ENCODE measurements at places on chromosomes 12 and 14.
A peak's percentile ranks its signal among the peaks of the same experiment; 100 is the strongest.

DNA sequence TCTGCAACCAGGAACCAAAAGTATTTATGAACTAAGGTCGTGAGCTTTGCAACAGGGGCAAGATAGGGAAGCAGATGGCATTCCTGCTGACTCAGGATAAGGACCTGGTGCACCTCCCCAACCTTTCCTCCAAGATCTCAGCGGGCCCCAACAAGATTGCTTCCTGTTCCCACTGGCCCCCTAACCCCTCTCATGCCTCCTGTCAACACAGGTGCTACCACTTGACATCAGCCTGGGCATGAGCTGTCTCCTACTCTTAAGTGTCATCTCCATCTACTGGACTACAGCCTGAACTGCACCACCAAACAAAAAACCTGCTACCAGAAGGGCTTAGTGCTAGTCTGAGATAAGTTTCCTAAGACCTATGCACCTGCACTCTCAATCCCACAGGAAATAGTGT is 32.7 kb downstream of the MED6 start:
- DNase-seq = no peak

DNA sequence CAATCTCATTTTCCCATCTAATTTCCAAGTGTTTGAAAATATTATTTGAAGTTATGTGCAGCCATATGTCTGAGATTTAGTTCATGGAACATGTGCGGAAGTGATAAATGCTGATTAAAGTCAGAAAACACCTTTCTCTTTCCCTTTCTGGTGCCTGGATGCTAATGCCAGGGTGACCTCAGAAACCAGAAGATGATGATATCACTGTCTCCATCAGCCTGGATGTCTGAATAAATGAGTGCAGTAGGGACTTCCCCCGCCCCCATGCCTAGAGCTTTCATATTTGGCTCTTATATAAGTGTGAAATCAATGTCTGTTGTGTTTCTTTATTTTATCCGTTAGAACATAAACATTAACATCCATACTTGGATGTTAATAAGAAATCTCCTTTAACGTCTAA is 261.9 kb upstream of the LRIG3 start:
- DNase-seq = peak; percentile 19

DNA sequence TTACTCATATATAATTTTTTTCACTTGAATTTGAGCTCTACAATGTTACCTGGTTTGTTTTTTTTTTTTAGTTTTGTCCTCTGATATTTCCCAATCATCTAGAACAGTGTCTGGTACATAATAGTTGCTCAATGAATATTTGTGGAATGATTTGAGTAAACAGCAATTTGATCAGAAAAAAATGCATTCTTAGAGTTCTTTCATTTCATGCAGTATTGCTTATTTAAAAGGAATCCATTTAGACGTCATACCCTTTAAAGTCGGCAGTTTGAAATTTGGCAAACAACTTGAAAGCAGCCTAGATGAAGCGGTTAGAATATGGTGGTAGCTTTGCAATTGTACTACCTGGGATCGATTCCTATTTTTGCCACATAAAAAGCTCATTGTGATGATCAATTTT is 140.0 kb downstream of the PDE3A start:
- DNase-seq = no peak

GRCh38 chr14:101627915-101628262 is 66.6 kb downstream of the DIO3 start:
- no peak for DNase-seq

GRCh38 chr14:79229383-79229909 is 981.9 kb downstream of the DIO2 start:
- DNase-seq = no peak

- no peak for DNase-seq
Measured at GRCh38 chr14:36070720-36071043, 105.8 kb downstream of the PTCSC3 start.

- DNase-seq = no peak
Measured at GRCh38 chr14:65604936-65605335, 192.4 kb downstream of the FUT8 start.

DNA sequence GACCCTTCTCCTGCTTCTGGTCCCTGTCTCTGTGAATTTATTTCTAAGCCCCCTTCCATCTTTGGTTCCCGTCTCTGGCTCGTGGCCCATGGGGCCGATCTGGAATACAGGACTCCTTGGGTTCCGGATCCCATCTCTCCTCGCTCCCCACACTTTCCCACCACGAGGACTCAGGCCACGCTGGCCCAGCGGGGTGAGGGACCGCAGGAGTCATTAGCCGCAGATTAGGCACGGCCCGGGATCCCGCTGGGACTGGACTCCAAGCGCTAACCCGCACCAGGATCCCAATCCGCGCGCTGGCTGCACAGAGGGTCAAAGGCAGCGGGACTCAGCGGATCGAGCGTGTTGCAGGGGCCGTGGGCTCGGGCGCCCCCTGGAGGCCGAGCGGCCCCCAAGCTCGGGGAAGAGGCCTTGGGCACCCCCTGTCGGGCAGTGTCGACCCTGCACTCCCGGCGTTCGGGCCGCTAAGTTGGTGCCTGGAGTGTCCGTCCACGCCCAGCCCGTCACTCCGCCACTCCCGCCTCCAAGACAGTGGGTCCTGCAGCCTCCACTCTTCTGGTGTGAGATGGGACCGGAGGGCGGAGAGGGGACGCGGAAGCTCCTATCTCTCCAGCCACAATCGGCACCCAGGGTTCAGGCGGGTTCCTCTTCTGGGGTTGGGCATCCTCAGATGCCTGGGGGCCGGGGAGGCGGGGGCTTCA is 9.5 kb downstream of the SHMT2 start:
- peak; percentile 89 for DNase-seq

GRCh38 chr14:20683125-20683890 is 1.1 kb upstream of the RNASE4 start:
- peak; percentile 80 for DNase-seq

DNA sequence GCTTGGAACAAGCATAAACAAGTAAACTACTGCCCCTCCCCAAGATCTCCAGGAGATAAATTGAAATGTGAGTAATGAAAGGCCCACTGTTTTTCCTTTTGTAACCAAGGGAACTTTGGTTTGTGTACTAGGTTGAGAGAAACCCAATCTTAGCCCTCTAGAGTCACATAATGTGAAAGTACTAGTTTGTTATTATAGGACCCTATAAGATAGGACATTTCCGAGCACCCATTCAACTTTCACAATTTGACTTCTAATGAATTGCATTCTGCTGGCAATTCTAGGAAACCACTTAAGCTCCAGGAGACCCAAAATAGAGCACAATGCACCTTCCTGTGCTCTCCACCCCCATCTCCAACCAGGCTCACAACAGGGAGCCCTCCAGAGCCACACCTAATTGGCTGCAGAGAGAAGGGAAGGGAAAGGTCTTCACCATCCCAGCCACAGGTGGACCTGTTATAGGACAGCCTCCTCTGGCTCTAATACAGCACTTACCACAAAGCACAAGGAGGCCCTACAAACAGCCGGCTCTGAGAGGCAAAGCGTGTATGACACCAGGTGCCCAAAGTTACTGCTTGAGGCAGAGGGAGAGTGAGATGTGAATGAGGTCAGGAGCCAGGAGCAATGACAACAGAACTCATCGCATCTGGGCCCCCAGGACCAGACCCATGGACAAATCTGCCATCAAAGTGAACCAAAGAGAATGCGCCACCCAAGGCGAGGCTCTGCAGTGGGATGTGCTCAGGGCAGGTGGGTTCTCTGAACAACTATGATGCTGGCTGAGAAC is 163.3 kb upstream of the NTF3 start:
- no peak for DNase-seq

- no peak for DNase-seq
Measured at GRCh38 chr12:61290473-61290872, 969.7 kb upstream of the USP15 start.

- DNase-seq = no peak
Measured at GRCh38 chr14:84535976-84536375, 994.0 kb upstream of the FLRT2 start.

DNA sequence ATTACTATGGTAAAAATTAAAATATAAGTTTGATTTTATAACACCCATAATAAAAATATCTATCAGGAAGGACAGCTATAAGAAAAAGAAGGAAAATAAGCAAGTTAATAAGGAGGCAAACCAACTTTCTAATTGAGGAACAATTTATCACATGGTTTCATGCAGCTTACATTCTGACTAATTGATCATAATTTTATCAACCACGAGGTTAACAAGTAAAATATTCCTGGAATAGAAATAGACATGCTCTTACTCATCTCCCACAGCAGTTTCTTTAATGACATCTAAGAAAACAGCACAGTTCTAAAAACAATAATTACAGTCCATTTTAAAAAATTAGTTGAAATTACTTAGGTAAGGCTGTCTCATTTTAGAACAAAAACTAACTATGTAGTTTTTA is 130.8 kb upstream of the KRR1 start:
- DNase-seq = no peak

DNA sequence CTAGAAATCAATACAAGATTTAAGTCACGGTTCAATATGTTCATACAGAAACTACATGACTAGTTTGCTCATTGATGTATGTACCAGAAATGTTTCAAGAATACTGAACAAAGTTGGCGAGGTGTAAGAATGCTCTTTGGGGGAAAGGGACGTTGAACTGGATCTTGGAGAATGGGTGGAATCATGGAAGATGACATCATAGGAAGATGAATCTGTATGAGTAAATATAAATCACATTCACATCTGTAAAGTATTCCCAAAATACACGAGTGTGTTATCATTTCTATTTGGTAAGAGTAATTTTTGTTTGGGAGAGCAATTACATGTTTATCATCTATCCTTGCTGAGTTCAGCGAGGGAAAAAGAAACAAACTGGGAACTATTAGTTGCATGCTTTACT is 162.2 kb upstream of the TMTC1 start:
- DNase-seq = no peak

DNA sequence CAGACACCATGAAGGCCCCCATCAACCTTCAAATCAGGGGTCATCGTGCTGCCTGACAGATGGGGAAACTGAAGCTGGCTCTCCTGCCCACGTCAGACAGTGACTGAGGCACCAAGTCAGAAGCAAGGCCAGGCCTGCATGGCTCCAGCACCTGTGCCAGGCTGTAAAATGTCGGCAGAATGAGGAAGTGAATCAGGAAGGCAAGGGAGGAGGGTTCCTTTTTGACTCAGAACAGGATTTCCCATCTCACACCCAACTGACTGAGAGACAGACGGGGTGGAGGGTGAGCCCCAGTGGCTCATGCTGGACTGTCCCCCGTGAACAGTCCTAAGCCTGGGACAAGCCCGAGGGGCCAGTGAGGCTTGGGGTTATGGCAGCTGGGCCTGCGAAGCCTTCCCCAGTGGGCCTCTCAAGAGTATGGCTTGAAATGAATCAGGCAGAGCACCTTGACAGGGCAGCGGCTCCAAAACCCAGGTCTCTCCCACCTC is 20.9 kb downstream of the SYNE3 start:
- DNase-seq = no peak

DNA sequence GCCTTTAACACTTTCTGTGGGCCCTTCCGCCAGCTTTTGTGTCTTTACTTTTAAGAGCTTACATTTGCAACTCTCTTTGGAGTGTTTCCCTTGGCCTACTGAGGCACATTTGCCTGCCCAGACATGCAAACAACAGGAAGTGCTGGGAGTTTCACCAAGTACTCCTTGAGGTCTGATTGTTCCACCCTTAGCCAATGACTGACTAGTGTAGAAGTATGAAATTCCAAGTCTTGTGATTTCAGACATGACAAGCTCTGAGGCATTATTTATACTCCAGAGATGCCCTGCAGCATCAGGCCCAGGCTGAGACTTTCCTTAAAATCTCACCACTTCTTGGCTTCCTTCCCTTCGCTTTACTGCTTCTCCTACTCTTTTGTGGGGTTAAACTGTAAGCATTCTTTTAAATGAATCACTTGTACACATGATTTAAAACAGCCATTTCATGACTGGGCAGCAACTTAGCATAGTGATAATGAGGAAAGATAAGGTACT is 174.1 kb downstream of the SLC6A15 start:
- no peak for DNase-seq

DNA sequence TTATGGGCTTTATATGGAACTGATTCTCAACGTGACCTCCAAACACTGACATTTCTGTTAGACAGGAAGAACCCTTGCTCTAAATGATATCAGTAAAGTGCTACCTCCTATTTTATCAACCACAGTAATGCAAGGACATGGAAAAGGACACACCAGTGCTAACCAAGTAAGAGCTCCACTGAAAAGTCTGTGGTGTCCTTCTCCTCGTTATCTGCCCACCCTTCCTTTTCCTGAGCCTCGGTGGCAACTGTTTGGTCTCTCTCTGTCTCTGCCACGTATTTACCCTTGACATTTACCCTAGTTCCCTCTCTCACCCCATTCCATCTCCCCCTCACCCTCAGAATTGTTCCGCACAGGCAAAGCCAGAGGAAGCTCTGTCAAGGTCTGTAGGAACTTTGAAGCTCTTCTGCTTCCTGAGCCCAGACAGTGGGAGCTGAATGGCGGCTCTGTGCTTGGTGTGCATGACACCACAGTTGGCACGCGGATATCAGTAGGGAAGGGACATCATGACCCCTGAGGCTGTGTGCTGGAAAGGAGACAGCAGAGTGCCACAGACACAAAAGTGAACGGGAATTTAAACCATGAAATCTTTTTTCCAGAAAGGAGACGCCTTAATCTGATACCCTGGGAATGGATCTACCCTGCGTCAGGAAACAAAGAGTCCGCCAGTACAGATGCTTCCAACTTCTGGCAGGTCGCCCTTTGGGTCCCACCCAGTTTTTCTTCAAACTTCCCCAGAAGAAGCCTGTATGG is 50.8 kb downstream of the NTN4 start:
- DNase-seq = no peak

- no peak for DNase-seq
Measured at GRCh38 chr14:34172550-34173368, 221.9 kb upstream of the EGLN3 start.

- no peak for DNase-seq
Measured at GRCh38 chr12:57781801-57782200, 786 bp upstream of the TSFM start.

- no peak for DNase-seq
Measured at GRCh38 chr14:65770681-65771080, 358.2 kb downstream of the FUT8 start.

DNA sequence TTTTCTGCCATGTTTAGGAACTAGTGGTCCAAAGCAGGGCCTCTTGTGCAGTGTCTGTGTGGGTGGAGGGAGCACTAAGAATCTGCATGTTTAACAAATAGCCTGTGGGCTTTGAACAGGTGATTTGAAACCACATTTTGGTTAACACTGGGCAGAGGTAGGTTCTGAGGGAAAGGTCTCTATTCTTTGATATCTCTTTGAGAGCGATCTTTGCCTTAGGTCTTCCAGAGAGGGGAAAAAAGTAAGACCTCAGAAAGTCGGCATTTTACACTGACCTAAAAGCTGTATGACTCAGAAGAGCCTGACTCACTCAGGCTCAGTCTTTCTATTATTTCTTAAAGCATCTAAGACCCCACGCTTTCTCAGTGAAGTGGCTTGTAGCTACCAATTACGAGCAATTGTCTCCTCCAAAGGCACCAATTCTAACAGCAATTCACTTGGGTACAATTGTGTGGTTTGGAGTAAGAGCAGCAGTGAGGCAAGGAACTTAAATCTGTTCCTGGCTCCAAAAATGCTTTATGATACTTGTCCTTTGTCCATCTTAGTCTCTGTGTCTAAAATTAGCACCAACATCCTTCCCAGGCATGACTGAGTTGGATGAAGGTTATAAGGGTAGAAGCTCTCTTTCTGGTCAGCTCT is 8.8 kb downstream of the EIF2B2 start:
- no peak for DNase-seq

GRCh38 chr14:38404100-38404541 is 148.2 kb upstream of the CLEC14A start:
- no peak for DNase-seq

Measured in stimulated activated CD4-positive, alpha-beta T cell treated with anti-CD3 and anti-CD28 coated beads, Interleukin-4, amount 100 ng/mL, for 1 hour (primary cell).